ENCODE measurements at places on chromosomes 13 and 19.

DNA sequence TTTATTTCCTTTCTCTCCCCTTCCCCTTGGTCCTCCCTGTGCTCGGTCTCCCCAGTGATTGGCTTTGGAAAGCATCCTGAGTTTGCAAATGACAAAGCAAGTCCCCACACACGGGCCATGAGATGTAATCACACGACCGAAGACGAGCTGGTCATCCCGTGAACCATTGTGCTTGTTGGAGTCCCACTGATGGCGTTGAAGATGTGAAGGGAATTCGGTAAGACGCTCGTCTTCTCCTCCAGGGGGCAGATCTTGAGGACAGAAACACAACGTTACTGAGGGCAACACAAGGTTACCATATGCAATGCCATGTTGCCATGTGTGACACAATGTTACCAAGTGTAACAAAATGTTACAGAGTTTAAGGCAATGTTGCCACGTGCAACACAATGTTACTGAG is 42.0 kb upstream of the SLC15A1 start:
- DNase-seq: no peak

DNA sequence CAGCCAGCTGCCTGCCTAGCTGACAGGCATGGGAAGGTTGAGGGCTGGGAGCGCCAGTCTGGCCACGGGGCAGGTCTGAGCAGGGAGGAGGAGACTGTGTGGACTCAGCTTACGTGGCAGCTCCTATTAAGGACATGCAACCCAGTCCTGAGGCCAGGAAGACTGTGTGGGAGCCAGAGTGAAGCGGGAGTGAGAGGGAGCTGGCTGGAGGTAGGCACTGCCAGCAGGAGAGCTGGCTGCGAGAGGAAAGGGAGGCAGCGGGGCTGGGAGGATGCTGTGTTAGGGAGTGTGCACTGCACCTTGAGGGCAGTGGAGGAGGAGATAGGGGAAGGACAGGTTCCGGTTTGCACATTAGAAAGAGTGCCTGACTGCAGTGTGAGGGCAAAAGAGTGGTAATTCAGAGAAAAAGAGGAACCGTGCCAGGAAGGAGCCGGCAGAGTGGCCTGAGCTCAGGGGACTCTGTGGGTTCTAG is 99.2 kb downstream of the SLC7A1 start:
- peak; percentile 15 for DNase-seq

DNA sequence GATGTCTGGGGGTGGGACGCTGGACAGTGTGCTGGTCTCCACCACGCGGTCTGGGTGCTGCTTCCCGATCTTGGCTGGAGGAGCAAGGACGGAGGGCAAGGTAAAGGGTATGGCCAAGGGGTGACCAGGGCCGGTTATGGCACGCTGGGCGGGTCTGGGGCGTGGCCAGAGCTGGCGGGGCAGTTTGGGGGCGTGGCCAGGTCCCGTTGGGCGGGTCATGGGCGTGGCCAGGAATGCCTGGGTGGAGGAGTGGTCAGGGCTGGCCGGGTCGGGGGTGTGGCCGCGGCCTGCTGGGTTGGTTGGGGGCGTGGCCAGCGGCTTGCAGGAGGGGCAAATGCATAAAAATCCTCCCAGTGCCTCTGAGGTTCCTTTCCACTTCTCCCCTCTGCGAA is 19.2 kb downstream of the GPX4 start:
- no peak for DNase-seq

DNA sequence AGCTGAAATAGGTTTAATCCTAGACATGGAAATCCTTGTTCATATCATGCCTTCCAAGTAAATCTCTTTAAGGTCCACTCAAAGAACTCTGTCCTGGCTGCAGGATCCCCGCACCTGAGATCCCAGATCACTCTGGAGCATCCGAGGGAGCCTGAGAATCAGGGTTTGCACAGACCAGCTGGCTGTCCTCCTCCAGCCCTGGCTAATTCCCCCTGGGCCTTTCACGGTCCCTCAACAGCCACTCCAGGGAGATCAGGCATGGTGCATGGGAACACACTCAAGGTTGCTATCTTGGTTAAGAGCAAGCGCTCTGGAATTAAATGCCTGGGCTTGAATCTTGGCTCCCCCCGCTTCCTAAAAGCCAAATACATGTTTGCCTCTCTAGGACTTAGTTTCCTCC is 130.8 kb downstream of the IRS2 start:
- no peak for DNase-seq

- DNase-seq: no peak
These were observed 24.7 kb downstream of the FRY start for GRCh38 chr13:32056316-32056715.

- DNase-seq: no peak
These were observed 3.5 kb upstream of the TLE5 start for GRCh38 chr19:3065675-3066357.

- DNase-seq: no peak
These were observed 37.8 kb upstream of the GAS6 start for GRCh38 chr13:113901642-113902041.

- DNase-seq: no peak
These were observed 19.8 kb downstream of the TCF3 start for GRCh38 chr19:1632462-1633268.

DNA sequence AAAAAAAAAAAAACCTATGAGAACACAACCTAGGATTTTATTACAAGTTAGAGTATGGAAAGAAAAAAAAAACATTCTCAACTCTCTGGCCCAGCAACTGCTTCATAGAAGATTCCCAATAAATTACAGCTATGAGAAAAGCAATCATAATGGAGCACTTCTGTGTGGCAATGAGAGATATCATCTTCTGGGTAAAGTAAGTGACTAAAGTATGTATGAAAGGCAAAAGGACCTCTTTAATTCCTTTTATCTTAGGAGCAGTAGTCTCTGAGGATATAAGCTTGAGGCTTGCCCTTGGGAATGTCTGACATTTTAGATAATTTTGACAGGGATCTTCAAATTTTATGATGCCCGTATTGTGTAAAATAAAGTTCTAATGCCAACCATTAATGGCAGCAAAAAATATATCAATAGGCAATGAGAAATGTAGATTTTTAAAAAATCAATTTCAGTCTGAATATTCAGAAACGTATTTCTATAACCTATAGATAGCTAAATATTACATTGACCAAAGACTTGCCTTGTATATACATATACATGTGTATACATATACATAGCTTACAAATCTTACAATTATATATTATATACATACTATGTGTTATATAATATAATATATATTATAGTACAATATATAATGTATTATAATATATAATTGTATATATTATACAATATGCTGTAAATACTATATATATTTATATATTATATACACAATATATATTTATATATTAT is 823.9 kb upstream of the SLITRK1 start:
- no peak for DNase-seq

- no peak for DNase-seq
These were observed 10.1 kb upstream of the SOX1 start for GRCh38 chr13:112056739-112057438.

DNA sequence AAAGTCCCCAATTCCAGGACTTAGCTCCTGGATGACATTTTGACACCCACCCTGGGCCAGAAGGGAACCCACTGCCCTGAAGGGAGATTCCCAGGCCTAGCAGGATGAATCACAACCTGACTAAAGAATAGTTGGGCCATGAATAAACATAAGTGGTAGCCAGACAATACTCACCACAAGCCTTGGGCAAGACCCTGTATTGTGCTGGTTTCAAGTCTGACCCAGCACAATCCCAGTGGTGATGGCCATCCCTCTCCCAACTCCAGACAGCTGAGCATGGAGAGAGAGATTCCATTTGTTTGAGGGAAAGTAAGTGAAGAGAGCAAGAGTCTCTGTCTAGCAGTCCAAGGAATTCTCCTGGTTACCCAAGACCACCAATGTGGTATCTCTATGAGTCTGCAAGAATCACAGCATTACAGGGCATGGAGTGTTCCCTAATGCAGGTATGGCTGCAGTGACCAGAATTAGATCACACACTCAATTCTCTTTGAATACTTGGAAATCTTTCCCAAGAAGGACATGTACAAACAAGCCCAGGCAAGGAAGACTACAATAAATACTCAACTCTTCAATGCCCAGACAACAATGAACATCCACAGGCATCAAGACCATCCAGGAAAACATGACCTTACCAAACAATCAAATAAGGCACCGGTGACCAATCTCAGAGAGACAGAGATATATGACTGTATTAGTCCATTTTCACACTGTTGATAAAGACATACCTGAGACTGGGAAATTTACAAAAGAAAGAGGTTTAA is 158.0 kb downstream of the VWA8 start:
- DNase-seq: no peak

GRCh38 chr19:6062274-6062673 is 48.0 kb downstream of the RFX2 start:
- no peak for DNase-seq

DNA sequence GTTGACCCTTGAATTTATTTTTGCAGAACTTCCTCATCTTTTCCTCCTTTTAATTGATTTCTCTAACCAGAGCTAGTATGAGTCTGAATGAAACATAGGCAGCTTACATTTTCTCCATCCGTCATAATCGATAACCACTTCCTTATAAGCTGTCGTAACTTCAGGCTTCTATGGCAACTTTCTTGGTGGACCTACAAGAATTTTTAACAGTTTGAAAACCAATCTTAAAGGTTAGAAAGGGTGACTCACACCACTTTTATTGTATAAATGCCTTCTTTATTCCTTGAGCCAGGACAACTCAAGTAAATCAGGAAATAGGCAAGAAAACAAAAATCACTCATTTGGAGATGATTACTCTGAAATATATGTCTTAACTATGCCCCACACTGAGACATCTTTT is 105.7 kb upstream of the KL start:
- no peak for DNase-seq

GRCh38 chr19:33687481-33688170 is 65.9 kb downstream of the CHST8 start:
- DNase-seq: no peak

DNA sequence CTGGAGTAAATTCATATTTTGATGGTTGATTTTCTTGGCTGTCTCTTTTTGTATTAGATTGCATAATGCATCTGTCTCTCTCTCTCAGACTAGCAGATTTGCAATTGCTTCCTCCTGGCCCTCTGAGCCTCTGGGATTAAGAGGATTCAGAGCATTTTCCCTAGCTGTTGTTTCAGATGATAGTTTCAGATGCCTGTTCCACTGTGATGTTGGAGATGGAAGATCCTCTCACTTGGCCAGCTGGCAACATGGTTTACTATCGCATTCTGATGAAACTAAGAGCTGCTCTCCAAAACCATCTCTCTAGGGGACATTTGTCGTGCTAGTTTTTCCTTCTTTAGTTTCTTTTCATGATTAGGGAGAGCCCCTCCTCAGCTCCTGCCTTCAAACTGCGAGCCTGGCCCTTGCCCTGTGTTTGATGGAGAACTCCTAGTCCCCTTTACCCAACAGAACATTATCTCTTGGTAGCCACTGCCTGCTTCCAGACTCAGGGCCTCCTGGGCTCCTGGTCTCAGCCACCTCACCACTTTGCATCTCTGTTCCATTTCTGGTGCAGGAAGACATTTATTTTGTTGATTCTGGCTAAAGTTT is 244.6 kb downstream of the B3GLCT start:
- no peak for DNase-seq

DNA sequence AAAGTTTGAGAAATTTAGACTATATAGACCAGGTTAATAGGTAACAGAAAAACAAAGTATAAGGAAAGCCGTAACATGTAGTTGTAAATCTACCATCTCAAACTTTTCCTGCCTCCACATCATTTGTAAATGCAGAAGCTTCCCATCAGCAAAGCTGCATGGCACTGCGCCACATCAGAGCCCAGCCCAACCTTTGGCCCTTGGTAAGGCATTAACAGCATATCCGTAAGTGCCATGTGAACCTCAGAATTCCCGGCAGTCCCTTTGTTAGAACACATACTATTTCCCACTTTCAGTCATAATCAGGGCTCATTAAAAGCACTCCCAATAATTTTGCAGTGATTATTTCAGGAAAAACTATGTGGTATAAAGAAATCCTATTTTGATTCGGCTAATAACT is 51.6 kb downstream of the MPHOSPH8 start:
- DNase-seq: no peak

GRCh38 chr19:4705413-4706131 is 18.1 kb downstream of the DPP9 start:
- no peak for DNase-seq

- no peak for DNase-seq
These were observed 34.7 kb upstream of the LRRC4B start for GRCh38 chr19:50602935-50603334.

DNA sequence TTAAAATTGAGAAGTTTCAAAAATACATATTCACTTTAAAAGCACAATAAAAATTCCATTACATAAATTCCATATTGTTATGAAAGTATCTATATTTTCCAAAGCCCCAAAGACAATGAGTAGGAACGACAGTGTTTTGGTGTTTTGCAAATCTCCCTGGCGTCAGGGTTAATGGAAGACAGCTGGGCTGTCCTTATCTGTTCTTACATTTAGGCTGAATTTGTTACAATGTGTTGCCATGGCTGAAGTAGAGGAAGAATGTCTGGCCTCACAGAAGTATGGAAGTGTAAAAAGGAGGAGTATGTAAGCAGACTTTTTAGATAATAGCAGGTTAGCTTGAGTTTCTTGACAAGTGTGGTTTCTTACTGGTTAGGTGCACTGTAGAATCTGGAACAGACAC is 124.4 kb upstream of the SPATA13 start:
- no peak for DNase-seq

DNA sequence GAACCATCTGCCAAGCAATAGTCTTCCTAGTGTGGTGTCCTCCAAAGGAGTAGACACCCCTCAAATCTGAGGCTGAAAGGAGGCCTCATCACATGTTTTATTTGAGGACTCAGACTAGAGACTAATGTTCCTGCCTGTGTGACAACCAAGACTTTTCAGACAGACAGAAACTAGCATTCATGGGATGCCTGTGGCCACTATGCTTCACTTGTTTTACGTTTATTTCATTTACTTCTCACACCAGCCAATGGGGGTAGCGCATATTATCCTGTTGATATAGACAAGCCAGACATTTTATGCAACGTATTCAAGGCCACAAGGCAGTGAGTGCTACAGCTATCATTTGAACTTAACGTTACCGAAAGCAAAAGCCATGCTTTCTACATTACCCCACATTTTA is 391.7 kb upstream of the HTR2A start:
- no peak for DNase-seq

DNA sequence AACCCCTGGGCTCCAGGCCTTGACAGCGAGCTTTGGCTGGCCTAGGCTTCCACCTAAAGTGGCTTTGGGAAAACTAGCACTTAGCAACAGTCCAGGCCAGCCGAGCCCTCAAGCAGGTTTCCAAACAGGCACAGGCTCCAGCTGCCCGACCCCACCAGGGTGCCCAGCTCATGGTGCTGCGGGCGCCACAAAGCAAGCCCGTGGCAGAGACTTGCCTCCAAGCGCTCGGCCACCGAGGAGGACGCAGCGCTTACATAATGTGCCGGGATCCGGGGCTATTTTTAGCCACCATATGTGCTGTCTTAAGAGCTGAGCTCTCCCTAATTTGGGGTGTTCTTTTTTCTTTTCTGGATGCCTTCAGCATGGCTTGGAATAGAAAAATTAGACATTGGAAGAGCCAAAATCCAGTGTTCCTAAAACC is 56.1 kb upstream of the F7 start:
- DNase-seq: no peak
